ENCODE measurements at places on chromosomes 3 and 15.

DNA sequence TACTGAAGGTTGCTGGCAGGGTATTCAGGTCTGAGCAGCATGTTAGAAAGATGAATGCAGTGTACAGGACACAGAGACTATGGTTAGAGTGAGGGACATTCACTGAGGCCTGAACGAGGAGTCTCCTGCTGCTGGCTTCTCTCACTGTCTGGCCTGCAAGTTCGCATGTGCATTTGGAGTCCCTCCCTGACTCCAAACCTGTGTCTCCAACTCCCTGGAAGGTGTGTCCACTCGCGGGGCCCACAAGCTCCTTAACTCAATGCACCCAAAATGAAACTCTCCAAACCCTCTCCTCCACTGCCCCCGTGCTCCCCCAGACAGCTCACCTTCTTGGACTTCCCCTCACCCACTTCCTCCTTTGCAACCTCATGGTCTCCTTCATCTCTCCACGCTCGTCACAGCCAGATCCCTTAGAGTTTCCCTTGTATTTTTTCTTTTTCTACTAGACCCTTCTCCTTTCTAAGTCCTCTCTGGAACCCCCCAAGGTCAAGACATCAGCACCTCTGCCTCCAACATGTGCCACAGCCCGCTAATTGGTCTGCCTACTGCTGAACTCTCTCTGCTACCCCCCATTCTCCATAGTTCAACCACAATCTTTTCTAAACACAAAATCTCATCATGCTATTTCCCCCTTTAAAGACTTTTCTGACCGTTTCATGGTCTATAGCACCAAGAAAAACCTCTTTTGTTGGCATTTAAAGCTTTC is 58.3 kb downstream of the HES1 start:
- peak; percentile 16 for DNase-seq

DNA sequence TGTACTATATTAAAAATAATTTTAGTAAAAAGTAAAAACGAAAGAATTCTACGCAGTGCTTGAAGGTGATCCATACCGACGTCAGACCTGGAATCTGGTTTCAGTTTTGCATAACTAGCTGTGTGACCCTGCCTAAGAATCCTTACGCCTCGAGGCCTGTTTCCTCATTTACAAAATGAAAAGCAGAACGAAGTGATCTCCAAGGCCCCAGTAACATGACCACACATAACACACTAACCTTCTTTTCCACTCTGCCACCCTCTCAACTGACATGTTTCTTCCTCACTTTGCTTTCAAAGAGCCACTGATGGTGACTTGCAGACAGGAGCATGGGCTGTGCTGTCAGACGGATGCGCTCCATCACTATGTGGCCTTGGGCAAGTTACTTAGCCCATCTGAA is 4.8 kb downstream of the MESD start:
- no peak for DNase-seq

DNA sequence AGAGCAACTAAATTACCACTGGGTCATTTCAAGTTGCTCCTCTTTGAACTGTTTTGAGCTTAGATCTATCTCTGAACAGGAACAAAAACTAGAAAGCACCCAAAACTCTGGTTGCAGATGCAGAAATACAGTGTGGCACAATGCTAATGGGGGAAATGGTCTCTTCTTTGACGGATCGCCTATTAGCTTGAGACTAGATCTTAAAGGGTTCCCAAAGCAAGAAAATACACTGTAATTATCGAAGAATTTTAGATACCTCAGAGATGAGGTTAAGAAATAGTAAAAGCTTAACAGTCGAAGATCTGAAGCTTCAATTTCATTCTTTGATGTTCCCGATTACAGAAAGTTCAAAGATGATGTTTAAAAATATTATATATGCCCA is 818 bp downstream of the PPP1R2 start:
- no peak for DNase-seq

DNA sequence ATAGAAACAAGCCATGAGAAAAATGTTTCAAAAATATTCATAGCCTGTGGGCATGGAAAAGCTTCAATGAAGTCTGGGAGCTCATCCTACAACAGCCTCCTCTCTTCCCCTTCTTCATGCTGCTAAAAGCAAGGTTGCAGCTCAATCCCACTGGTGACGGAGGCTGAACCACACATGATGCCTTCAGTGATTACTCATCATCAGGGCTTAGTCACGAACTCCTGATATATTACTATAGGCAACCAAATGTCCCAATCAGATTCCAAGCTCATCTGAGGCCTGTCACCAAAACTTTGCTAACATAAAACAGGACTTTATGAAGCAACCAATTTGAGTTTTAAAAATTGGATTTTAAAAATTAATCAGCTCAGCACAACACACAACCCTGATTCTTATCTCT is 24.0 kb upstream of the SLC24A5 start:
- DNase-seq, result no peak

DNA sequence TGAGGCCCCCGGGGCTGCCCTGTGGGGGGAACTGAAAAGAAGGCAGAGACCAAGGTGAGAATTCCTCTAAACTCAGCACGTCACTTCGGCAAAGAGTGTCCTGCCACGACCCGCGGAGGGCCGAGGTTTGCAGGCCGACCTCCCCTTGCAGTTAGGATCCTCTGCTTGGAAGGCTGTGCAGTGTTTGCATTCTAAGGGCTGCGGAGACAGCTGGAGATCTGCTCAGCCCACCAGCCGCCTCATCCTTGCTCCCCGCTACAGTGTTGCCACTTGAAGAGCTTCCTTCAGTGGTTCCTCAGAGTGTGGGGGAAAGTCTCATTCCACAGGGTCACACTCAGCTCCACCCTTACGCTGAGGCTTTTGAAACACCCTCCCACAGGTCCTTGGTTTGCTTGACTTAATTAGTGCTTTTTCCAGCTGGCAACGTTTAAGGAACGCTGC is 10.8 kb downstream of the SLC51A start:
- DNase-seq, result no peak

- no peak for DNase-seq
Observed at GRCh38 chr15:62708470-62708869, 334.1 kb upstream of the TPM1 start.

DNA sequence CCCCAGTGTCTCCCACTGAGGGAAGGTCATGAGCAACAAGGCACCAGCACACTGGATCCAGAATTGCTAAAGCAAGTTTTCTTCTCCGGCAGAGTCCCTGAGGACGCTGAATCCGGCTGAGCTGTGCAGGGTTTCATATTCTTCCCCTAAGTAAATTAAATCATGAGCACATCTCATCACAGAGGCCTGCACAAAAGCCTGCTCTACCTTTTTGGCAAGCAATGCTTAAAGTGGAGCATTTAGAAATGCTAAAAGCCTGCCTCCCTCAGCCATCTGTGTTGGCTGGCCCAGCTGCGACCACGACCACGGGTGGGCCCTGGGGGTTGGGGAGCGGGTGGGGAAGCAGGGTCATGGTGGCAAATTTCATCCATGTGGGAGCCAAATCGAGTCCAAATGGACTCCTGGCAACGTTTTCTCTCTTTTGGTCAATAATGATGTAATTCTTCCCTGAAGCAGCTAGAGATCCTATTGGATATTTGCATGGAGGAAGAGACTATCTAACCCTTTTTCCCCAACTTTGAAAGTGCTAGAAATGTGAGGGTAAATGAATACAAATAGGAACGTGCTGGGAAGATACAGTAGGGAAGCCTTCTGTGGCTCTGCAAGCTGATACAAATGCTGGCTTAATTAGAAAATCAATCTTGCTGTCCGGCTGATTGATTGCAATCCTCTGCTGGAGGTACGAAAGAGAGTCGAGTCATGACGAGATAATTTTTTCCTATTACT is 532.8 kb upstream of the TBL1XR1 start:
- DNase-seq, result no peak

DNA sequence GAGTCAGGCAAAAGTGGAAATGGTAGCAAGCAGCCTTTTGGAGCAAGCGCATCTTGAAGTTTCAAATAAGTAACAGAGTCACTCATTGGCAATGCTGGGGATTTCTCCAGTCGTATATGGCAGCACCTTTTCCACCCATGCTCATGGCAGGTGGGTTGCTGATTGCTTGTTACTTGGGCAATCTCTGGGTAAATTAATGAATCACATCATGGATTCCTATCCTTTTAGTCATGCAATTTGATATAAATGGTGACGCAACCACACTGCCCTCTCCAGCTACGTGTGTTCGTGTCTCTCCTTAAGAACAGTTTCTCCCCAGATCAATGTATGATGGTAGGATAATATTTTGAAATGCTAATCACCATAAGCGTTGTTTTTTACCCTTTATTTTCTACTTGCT is 339.9 kb upstream of the KCNH8 start:
- no peak for DNase-seq

DNA sequence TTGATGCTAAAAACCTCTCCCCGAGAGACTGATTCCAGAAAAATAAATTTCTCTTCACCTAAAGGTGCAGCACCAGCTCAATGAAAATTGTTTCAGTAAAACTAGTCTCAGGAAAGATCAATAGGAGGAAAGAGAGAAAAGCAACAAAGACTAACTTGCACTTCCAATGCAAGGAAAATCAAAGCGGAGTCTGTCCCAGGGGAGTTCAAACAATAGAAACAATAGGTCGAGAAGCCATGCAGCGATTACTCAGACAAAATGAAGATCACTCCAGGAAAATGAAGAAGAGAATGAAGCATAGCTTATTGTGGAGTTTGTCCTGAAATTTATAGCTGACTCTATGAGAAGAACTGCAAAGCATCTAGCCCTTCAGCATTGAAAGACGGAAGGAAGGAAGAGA is 105.1 kb upstream of the FRMD4B start:
- no peak for DNase-seq

DNA sequence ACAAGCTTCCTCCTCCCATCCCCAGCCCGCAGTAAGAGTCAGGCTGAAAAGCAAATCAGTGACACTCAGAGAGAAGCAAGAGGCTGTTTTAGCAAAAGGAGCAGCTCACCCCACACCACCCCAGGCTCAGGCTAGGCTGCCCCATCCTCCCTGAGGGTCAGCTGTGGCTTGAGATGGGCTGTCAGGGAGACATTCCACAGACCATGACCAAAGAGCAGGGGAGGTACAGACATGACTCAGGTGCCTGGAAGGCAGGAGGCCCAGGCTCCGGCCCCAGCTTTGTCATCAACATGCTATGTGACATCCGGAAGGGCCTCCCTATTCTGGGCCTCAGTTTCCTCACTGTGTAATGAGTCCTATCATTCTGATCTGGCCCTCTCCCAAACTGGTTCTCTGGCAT is 24.7 kb downstream of the HCN4 start:
- no peak for DNase-seq

DNA sequence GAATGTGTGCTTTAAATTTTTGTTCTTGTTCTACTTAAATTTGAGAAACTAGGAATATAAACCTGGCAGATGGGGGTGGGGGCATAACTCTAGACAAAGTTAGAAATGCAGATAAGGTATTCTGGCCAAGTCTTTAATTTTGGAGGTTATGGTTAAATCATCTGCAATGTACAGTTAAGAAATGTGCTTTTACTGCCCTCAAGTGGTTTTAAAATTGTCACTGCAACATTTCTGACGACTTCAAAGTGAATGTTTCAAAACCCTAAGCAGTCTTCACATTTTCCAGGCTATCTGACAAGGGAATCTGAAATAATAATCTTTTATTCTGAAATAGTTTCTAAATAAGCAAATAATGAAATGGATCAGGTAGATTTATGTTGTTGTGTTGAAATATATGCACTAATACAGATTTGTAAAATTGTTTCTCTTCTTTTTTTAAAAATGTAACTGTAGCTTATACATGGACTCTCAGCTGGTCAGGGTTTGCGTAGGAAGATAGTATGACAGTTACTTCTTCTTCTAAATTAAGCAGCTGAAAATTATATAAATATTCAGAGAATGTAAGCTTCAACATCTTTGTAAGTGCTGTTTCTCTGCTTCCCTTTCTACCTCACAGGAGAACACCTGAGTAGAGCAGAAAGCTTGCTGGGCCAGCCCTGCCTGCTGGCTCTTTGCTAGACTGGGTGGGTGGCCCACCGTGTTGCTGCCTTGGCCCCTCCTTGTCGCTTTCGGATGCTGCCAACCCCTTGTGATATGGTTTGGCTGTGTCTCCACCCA is 45.0 kb downstream of the SUCNR1 start:
- no peak for DNase-seq

DNA sequence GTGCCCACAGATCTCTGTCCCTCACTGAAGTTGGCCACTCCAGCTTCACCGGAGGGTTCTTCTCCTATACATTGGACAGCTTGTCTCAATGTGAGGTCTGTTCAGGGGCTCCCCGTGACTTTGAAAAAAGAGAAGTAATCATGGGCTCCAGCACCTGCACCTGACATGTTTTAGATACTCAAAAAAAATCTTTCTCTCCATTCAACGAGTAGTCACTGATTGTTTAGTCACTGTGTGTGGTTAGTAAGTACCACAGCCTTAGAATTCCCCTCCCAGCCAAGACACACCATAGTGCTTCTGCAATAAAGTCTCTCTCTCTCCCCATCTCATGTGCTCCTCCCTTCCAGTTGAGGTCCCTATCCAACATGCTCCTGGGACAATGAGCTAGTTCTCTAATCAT is 18.6 kb downstream of the CCR9 start:
- DNase-seq, result no peak

DNA sequence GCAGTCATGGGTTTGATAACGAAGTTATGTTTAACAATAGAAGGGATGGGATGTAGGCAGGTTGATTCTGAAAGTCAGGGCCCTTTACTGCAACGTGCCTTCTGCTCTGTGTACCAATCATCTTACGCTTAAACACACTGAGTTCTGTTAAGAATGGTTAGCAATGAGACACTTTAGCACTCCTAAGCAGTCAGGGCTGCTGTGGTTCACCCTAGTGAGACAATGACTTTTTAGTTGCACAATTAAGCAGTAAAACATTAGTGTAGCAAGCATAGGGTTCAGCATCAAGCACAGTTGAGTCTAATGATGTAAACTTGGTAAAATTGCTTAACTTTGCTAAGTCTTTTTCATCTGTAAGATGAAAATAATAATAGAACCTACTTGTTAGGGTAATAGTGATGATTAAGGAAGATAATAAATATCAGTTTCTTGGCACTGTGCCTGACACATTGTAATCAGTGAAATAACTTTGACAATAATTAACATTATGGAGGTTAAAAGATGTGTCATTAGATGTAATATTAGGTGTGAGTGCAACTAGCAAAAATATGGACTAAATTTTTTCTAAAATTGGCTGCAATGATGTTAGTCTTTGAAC is 484.2 kb upstream of the THBS1 start:
- no peak for DNase-seq

DNA sequence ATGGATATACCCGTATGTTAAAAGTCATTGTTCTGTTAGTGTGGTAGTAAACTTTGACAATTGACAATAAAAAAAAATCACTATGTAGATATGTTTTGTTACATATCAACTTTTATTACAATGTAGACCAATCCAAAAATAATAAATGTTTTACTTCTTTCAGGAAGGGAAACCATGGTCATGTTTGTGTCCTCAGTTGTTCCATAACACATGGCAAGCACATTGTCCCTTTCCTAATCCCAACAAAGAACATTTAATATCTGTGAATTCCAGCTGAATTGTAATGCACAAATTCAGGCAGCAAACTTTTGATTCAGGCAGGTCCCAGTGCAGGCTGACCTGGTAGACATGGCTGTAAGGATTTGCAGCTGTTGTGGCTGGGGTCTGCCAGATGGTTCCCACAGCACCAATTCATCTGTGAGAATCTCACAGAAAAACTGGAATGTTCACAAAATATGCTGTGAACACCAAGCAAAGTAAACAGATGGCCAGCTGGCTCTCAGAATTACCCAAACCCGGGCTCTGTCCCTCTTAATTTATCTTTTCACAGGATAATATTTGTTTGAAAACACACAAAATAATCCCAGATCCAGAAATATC is 1.9 kb upstream of the SPG21 start:
- no peak for DNase-seq
